ENCODE measurements at places on chromosomes 3 and 15.
A peak's percentile ranks its signal among the peaks of the same experiment; 100 is the strongest.

- DNase-seq, result peak; percentile 74
These were observed 519.1 kb downstream of the FOXP1 start for GRCh38 chr3:71064291-71064955.

DNA sequence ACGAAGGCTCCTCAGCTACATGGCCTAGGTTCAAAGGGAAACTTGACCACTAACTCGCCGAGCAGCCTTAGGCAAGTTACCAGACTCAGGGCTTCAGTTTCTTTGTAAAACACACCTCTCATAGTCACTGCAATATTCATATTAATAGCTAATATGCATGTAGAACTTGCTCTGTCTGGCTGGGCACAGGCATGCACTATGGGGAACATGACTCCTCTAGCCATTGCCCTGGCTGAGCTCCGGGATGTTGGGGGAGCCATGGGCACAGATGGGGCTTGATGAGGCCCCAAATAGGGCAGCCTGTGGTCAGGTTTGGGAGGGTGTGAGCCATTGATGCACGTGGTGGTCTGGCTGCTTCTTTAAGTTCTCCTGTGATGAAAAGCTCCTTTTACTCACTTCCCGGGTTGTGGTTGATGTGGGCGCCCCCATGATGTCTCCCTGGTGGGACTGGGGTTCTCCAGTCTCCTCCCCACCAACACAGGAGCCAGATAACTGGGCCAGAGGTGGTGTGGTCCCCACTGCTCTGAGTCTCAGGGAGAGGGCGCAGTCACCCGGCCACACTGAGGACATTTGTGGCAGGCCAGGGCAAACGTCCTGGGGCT is 29.4 kb upstream of the DUSP7 start:
- peak; percentile 37 for DNase-seq

DNA sequence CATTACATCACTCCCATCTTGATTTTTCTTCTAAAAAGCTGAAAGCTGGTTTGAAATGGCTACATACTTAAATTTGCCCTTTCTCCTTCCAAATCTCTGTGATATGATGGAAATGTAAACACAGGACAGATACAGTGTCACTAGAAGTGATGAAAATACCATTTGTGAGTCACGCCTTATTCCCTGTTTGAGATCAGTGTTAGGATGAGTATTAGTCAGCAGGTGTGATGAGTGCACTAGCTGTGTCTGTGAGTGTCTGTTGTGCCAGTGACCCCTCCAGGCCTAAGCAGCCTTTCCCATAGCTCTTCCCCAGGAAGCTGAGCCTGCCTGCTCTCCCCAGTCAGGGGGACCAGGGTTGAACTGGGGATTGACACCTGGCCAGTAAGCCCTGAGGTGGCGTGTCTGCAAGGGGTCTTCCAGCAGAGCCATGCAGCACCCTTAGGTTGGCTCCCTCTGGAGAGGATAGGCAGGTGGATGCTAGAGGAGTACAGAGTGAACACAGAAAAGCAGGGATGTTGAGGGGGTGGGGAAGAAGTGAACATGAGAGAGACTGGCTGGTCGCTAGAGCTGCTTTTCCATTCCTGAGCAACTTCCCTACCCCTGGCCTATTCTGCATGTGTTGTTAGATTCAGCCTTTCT is 92.0 kb downstream of the PDE8A start:
- no peak for DNase-seq

DNA sequence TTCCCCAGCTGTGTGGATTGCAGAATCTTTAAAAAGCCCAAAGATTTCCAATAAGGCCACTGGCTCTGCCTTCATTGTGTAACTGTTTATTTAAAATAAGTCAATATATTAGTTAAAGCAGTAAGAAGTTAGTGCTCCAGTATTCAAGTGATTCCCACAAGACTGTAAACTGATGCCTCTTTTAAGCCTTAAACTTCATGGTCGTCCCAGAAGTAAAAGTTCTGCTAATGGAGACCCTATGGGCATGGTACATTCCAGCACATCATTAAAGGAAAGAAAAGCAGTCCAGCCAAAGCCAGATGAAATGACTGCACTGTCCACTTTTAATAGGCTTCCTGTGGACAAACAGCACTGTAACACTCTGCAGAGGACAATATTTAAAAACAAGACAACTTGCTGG is 512.6 kb downstream of the MECOM start:
- DNase-seq, result no peak

DNA sequence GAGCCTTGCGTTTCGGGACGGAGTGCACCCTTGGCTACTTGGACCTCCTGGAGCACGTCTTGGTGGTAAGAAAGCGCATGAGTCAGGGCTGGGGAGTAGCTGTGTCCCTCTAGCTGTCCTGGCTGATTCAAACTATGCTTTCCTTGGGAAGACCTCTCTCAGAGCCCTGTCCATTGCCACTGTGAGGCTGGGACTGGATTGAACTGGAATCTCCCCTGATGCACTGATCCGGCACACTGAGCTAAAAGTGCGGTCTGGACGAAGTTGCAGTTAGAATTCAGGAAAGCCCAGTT is 232.6 kb upstream of the TPM1 start:
- DNase-seq, result no peak

DNA sequence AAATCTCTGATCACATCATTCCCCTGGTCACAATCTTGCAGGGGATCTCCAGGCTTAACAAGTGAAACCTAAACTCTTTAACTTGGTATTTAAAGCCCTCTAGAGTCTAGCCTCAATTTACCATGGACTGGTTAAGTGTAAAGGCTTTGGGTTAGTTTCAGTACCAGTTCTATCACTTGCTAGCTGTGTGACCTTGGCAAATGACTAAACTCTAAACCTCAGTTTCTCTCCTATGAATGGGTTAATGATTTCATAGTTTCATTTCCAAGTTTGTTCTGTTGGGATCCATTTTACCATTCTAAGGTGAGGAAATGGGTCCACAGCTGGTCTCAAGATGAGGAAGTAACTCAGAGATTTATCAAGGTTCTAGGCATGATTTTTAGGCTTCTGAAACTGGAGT is 38.8 kb upstream of the TIMP4 start:
- DNase-seq, result no peak

- DNase-seq, result no peak
These were observed 24.7 kb downstream of the GPR171 start for GRCh38 chr3:151178208-151178845.

GRCh38 chr3:61118830-61119229 is 132.4 kb downstream of the FHIT start:
- DNase-seq, result no peak

DNA sequence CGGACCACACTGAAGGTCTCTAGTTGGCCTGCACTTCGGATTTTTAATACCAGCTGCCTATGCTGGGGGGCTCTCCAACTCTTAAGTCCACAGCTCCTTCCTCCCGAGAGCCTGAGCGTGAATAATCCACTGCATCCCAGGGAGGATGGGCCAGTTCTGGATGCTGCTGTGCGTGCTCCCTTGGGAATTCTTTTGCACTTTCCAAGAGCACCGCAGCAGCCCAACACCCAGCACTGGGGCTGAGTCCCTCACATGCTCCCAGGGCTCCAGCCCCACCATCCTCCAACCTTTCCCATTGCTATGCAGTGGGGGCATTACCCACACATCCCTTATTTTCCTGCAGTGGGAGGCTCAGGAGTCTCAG is 136.4 kb upstream of the IQSEC1 start:
- no peak for DNase-seq

DNA sequence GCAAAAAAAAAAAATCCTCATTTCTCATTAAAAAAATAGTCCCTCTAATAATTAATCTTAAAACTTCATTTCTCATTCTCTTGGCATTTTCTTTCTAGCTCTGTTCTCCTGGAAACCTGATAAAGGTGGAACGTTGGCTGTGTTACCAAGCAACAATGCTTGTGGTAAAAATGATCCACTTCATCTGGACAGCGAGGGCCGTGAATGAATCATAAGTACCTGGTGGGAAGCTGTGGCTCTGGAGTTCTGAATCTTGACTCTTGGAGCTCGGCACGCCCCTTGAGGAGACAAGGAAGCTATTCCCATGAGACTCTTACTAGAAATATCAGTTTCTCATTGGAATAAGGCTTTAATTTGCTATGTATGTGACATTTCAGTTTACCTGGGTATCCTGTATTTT is 32.5 kb downstream of the BCL2L10 start:
- DNase-seq, result no peak

GRCh38 chr3:158936530-158937113 is 134.8 kb downstream of the MFSD1 start:
- DNase-seq, result no peak

DNA sequence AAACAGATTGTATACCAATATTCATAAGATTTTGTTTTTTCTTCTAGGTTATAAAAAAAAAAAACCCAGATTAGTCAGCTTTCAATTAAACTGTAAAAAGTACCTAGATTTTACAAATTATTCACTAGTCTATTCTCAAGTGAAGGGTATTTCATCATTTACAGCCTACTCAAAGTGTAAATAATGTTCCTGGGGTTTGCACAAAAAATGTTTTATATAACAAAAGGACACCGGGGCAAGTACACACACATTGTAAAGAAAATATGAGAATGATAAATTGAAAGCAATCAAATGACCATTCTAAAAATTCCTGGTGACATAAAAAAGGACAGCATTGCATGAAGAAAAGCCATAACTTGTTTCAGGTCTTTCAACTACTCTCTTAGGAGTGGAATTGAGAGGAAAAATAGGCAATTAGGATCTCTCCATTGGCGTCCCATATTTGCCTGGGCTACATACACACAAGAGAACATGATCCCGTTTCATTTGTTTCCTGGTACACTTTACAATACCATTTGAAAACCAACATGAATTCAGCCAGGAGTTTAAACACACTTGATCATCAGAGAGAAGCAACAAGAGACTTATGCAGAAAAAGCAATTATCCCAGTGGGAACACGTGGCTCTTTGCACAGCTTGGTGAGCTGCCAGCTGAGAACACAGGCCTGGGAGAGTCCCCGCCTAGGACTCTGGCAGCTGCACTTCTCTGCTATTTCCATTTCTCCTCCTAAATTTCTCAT is 1039.2 kb downstream of the ROBO1 start:
- no peak for DNase-seq

DNA sequence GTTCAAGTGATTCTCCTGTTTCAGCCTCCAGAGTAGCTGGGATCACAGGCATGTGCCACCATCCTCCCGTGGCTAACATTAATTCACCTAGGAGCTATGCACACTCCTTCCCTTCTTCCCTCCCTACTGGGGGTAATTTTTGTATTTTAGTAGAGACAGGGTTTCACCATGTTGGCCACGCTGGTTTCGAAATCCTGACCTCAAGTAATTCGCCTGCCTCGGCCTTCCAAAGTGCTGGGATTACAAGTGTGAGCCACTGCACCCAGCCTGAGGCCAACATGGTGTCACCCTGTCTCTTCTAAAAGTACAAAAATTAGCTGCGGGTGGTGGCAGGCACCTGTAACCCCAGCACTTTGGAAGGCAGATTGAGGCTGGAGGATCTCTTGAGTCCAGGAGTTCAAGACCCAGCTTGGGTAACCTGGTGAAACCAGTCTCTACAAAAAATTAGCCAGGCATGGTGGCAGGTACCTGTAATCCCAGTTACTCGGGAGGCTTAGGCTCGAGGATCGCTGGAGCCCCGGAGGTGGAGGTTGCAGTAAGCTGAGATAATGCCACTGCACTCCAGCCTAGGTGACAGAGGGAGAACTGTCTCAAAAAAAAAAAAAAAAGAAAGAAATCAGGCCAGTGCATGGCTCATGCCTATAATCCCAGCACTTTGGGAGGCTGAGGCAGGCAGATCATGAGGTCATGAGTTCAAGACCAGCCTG is 6.1 kb downstream of the RNU5B-1 start:
- no peak for DNase-seq

DNA sequence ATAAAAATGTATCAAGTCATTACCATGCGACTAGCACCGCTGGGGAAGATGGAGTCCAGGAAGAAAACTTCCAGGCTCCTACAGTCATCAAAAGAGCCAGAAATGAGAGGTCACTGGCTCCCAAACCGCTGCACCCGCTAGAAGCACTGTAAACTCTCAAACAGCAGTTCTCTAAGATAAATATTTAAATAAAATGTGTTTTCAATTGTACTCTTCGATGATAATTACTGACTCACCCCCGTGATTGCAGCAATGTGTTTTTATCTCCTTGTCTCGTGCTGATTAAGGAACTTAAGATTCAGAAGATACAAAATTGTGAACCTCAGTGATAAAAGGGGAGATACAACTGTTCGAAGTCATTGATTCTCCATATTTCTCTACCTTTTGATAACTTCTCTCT is 45.8 kb upstream of the FOXP1 start:
- DNase-seq, result no peak

DNA sequence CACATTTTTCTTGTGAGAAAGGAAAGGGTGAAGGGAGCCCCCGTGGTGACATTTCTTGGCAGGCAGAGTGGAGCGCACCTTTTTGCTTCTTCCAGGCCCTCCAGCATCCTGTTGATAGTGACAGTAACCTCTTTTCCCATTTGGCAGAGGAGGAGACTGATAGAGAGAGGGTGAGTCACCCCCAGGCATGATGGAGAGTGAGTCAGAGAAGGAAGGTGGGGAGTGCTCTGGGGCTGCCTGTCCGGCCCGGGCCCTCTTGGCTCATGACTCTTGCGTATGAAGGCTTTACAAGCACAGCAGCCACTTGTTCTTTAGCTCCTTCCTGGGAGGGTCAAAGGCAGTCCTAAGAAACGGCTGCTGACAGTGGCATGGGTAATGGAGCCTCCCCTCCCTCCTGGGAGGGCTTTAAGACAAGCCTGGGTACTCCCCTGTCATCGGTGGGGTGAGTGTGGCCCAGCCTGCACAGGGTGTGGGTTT is 16.0 kb downstream of the ANKRD63 start:
- no peak for DNase-seq

DNA sequence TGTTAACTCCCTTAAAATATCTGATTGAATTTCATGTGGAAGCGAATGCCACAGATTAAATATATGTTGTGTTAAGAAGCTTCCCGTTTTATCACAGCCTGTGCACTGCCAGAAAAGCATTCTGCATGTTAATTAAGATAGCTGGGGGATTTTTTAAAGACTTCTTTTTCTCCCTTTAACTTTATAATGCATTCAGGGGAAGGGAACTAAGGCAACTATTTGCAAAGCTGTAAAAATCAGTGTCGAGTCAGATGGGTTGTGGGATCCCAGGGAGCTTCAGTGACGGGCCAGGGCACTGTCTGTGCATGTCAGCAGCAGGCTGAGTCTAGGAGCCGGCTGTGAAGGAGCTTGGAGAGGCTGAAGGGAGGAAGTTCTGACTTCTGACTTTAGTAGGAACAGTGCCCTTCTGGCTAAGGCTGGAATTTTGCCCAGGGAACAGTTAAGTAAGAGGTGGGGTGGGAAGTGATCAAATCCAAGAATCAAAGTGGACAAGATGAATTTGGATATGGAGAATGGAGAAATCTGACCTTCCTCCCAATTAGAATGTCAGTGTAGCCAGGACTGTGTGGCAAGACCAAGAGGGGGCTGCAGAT is 77.7 kb downstream of the ABHD5 start:
- DNase-seq, result no peak

GRCh38 chr3:17592956-17593355 is 149.5 kb downstream of the TBC1D5 start:
- no peak for DNase-seq
